ENCODE measurements at places on chromosomes 1 and 21.

DNA sequence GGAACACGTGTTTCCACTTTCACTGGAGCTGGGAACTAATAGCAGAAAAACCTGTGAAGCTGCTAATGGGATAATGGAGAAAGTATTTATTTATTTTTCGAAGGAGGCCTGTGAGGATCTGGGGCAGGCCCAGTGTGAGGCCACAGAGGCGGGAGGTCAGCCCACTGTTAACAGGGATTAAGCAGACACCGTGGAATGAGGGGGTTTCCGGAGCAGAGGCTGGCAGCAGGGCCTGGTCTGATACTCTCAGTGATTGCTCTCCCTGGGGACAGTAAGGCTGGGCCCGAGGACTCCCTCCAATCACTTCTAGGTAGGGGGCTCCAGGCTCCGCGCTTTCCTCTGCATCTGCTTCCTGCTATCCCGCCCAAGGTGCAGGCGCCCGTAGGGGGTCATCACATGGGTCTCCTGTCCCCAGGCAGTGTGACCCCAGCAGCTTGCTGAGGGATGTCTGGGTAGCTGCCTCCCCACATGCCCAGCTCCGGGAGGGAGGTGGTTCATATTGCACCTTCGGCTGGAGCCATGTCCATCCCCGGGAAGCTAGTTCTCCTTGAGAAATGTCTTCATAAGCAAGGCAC, 28.8 kb upstream of the CDCA8 start:
- DNase-seq: no peak

DNA sequence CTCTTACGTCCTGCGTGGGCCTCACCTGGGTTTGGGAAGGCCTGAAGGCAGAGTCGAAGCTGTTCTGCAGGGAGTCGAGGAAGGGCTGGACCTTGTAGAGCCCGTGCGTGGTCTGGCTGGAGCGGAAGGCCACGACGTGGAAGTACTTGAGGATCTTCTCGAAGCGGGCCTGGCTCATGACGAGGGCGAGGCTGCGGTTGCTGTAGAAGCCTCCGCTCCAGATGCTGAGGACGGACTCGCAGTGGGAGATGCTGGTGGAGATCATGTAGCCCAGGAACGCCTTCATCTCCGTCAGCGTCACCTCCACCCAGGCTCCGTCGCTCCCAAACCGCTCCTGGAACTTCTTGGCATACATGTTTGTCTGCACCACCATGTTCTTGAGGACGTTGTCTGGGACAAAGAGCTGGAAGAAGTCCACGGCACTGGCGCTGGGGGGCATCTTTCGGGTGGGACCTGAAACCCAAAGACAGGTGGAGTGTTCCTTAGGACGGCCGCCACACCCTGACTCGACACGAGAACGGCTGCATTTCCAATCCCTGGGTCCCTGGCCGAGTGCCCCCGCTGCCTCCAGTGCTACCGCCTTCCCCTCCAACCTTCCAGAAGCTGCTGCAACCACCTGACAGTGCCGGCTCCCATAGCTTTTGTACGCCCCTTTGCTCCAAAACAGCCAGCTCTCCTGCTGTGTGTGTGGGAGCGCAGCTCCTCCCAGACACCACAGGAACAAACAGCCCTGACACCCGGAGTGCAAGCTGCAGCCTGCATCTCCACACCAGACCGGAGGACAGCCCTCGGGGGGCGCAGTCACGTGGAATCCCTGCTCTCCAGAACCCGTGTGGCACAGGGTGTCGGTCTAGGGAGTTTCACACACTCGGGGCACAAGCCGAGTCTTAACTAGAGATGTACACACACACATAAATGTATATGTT, 69.0 kb downstream of the PGBD5 start:
- no peak for DNase-seq

DNA sequence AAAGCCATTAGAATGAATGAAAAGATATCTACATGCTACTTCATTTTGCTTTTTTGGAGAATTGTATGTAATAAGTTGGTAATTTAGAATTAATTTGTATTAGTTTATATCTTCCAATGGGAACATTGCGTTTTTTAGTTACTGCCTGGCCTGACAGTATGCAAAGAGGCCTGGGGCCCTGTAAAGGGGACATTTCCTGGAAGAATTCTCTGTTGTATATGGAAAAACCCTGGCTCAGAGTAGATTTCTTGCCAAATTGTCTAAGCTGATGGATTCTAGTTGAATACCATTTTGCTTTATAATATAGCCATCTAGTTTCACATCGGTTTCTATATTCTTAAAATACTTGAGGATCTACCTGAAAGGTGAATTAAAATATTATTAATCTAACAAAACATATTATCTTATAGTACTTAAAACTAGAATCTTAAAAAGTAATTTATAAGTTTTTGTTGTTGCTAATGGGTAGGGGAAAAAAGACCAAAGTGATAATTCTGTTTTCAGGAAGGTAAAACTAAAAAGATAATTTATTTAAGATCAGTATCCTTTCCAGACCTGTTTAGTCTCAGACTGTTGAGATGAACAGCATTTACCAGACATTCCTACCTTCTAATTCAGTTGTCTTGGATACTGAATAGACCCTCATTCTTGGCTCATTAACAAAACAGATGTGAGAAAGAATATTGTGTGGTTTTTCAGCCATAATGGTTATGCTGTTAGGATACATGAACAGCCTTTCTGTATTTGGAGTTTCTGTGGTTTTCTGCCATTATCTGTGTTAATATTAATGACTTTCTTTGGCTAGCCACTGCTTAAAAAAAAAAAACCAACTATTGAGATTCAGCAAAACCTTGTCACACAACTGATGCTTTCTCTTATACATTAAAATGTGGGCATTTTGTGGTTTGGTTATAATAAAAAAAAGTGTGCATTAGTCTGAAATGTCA, 4.8 kb downstream of the AGO3 start:
- DNase-seq: no peak

DNA sequence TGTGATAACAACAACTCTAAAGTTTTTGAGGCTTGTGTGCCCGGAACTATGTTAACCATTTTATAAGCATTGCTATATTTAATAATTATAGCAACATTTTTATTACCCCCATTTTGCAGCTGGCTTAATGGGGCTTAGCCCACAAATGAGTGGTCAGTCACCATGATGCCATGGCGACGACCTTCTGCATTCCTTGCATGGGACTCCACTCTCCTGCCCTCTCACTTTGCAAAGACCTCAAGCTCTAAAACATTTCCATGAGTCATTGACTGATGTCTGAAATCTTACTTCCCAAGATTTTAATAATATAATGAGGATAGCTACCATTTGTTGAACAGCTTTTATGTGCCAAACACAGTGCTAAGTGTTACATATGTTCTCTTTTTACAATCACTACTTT, 15.4 kb downstream of the NGF start:
- no peak for DNase-seq

- no peak for DNase-seq
Observed at GRCh38 chr1:29417147-29417858, 181.0 kb downstream of the PTPRU start.

DNA sequence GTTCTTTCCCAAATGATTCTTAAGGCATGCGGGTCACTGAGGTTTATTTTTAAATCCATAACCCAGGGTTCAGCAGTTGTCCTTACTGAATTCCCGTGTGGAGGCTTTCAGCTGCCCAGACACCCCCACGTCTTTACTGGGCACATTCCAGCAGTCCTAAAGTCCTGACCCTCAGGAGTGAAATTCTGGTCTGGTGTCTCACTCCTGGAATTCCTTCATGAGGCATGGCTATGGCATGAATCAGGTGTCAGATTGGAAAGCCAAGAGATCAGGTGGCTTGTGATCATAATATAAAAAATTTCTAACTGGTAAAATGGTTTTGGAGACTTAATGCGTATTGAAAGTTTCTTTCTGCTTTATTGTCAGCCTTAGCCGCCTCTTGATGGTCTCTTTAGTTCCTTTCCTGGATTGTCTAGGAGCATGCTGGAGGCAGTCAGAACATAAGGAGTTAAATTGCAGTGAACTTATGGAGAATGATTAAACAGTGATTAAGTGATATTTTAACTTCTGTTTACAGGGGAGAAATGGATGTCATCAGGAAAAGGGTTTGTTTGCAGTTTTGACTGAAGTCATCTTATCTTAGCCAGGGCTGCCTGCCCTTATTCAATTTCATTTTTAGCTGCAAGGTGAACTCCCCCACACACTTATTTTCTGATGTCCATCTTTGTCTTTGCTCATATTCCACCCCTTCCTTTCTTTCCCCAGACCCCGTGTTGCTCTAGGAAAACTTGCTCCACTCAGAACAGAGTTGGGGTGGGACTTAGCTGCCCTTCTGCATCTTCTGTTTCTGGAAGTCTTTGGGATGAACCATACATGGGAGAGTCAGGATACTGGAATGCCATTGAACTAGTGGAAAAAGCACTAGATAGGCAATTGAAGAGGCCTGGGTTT, 25.7 kb upstream of the MACF1 start:
- DNase-seq: no peak

GRCh38 chr1:60765204-60765603, 317.2 kb upstream of the NFIA start:
- DNase-seq: peak; percentile 30

GRCh38 chr1:1593834-1594601, 5.9 kb downstream of the FNDC10 start:
- DNase-seq: no peak

- DNase-seq: no peak
Observed at GRCh38 chr1:203098445-203098844, 12.6 kb upstream of the MYOG start.

DNA sequence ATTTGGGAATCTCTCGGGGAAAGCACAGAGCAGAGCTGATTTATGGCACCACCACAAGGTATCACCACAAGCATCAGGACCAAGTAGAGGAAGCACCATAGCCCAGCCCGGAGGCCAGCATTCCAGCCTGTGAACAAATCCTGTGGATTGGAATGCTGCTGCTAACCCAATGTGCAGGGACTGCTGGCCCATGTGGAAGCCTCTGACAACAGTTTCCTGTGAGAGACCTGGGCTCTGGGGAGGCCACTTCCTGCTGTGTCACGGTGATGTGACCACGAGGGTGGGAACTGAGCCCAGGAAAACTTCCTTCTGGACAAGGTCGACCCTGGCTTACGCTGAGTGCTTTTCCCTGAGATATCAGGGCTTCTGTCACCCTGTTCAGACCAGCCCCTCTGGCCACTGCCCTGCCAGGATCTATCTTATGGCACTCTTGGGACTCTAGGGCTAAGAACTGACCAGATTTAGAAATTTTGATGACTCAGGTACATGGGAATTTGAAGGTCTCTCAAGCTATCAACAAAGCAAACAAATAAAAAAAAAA, 88.3 kb upstream of the NGF start:
- no peak for DNase-seq

GRCh38 chr1:246301553-246302250, 205.4 kb downstream of the SMYD3 start:
- DNase-seq: no peak

GRCh38 chr1:5405263-5405662, 587.0 kb downstream of the NPHP4 start:
- no peak for DNase-seq

GRCh38 chr1:156379420-156380165, 10.6 kb downstream of the RHBG start:
- DNase-seq: no peak

GRCh38 chr21:36188937-36189336, 32.3 kb downstream of the DOP1B start:
- no peak for DNase-seq

DNA sequence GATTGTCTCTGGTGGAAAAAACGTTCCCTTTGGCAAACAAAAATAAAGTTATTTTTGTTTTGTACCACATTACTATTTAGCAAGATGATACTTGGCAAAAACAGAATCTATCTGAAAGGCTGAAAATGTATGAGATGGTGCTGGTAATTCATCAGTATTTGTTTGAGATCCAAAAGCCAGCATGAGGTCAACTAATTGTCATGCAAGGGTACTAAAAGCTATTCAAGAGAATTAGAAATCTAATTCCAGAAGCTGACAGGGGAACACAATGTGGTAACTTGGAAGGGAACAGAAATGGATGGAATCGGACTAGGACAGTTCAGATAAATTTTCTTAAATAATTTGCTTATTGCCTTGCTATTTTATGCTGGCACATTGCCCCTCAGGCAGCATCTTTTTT, 263.8 kb downstream of the KCNT2 start:
- DNase-seq: no peak

DNA sequence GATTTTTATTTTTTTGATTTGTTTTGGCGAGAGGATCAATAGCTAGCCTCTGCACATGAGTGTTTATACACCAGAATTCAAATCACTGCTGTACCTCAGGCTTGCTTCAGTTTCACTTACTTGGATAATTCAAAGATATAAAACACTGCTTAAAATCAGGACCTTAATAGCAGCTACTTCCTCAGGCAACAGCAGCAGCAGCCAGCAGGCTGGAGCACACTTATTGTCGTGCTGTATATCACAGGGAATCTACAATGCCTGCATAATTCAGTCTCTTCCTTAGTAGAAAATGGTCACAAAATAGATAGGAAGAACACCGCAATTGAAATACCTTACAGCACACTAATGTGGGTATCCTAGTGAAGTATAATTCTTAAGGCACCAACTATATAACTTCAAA, 497.3 kb downstream of the NEGR1 start:
- no peak for DNase-seq

DNA sequence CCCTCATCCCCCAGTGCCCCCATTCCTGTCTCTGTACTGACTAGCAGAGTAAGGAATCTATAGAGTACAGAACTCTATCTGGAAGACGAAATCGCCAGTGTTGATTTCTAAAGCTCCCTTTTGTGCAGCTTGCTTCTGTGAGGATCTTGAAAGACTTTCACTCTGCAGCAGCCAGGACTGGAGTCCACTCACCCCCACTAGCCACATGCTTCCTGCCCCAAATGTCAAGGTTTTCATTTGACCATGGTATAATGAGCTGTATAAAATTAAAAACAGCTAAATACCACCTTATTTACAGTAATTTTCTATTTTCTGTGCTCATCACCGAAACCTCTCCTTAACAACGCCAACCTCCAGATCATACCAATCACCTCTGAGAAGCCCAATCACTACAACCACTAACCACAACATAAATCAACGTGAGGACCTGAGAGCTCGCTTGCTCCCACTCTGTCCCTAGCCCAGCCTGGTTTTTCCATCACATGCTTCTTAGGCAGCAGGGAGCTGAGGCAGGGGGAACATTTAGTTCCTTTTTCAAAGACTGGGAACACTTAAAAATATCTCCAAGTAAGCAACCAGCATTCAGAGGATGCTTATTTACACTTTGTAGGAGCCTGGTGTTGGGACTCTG, 56.1 kb upstream of the IRF2BP2 start:
- no peak for DNase-seq

- no peak for DNase-seq
Observed at GRCh38 chr1:234603221-234604204, 6.5 kb downstream of the IRF2BP2 start.

All from NCI-H1092 (cell line).